Stimulated activated CD4-positive, alpha-beta T cell treated with anti-CD3 and anti-CD28 coated beads, Interleukin-15, amount 100 ng/mL, for 24 hours (primary cell): ENCODE measurements at places on chromosomes 16 and 17.
A peak's percentile ranks its signal among the peaks of the same experiment; 100 is the strongest.

- DNase-seq: no peak
Observed at GRCh38 chr16:19911747-19912454, 27.3 kb upstream of the GPRC5B start.

DNA sequence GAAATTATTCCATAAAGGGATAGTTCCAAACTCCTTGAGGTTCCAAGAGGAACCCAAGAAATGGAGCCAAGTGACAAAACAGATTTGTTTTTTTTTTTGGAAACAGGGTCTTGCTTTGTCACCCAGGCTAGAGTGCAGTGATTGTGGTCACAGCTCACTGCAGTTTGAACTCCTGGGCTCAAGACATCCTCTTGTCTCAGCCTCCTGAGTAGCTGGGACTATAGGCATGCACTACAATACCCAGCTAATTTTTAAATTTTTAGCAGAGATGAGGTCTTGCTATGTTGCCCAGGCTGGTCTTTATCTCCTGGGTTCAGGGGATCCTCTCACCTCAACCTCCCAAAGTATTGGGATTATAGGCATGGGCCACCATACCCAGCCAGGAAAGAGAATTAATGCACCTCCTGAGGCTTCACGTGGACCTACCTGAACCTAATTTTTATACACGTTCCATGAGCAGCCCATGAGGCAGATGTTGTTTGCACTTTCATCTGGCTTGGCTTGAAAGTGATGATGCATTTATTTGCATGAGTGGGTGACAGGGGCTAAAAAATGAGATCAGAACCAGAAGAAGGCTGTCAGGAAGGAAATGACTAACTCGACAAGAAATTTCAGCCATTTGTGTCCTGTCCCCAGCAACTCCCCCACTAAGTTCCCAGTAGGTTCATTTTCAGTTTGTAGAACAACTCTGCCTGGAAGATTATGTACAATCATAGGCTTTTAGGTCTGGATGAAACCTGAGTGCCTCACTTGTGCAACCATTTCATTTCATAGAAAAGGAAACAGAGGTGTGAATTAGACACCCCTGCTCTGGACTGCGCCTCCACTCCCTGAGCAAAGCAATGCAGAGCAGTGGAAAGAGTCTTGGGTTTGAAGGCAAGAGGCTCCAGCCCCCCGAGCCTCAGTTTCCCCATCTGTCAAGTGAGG lies 10.3 kb upstream of the IRF8 start:
- DNase-seq: peak; percentile 54

GRCh38 chr16:88487920-88488851 lies 35.1 kb downstream of the ZFPM1 start:
- DNase-seq: no peak

DNA sequence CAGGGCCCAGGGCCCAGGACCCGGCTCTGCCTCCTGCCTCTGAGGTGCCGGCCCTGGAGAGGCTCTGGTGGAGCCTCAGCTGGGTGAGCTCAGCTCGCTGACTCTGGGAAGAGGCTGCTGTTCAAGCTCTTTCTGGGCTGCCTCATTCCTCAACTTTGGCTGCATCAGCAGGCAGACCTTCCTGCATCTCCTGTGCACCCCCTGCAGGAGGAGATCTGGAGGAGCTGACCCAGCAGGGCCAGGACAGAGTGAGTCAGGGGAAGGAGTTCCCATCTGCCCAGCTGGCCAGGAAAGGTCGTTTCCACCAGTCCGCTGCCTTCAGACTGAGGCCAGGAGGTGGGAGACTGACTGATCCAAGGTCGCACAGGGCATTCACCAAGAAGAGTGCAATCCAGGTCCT lies 10.7 kb downstream of the CRHR1 start:
- DNase-seq: no peak

GRCh38 chr17:57556320-57556719 lies 188.8 kb downstream of the CCDC182 start:
- DNase-seq: no peak

- DNase-seq: peak; percentile 69
Observed at GRCh38 chr17:7060165-7060891, 16.4 kb upstream of the SLC16A11 start.

DNA sequence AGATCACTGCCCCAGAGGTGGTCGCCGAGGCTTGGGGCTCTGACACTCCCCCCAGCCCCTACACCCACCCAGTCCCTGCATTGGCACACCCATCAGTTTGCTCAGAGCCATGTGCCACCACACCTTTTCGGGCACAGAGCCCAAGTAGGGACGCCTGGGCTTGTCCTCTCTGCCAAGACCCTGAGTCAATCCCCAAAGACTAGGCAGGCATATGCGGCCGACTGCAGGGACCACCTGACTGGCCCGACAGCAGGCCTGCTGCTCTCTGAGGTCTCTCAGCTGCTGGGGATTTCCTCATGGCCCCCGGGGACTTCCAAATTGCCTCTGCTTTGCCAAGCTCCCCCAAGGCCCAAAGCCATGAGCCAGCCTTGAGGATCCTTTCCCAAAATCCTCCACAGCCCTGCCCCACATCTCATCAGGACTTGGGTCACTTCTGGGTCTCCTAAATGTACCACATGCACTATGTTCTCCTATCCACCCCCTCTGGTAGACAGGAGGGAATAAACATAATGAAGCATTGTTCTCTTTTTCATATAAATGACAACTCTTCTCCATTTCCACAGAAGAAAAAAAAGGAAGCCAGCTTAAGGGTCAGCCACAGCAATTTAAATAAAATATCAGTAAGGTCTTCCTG lies 30.6 kb downstream of the MYO18A start:
- peak; percentile 10 for DNase-seq

GRCh38 chr16:20944861-20945574 lies 44.4 kb downstream of the LYRM1 start:
- DNase-seq: peak; percentile 63
